ENCODE measurements at places on chromosomes 11 and 22.

- DNase-seq, result no peak
These were observed 55.0 kb upstream of the ZBTB44 start for GRCh38 chr11:130369713-130370112.

DNA sequence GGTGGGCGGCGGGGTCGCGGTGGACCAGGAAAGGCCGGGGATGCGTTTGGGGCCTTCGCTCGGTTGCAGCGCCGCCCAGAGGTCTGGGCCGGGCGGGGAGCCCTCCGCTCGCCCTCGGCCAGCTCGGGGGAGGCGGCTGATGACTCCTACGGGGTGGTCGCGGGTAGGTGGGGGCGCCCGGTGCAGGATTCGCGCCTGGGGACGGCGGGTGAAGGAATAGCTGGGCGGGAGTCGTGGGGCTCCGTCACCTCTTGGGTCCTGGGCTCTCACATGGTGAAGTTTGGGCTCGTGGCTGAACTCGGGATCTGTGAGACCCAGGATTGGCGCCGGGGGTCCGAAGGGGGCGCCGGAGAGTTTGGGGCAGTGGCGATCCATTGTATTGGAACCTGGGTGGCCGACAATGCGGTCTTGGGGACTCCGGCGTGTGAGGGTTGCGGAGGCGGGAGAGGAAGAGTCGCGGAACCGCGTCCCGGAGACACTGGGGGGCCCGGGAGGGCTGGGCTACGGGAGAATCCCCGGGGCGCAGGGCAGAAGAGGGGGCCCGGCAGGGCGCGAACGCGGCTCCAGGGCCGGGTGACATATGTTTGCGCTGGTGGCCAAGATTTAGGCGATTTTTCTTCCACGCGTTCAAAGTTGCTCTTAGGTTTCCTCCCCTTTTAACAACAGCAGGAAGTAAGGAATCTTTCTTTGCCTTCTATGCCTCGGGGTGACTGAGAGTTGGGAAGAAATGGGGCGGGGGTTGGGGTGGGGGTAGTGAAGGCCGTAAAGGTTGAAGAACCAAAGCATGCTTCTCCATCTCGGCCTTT is 935 bp downstream of the QSER1 start:
- DNase-seq, result peak; percentile 73

GRCh38 chr11:113856966-113857759 is 18.2 kb downstream of the USP28 start:
- no peak for DNase-seq

DNA sequence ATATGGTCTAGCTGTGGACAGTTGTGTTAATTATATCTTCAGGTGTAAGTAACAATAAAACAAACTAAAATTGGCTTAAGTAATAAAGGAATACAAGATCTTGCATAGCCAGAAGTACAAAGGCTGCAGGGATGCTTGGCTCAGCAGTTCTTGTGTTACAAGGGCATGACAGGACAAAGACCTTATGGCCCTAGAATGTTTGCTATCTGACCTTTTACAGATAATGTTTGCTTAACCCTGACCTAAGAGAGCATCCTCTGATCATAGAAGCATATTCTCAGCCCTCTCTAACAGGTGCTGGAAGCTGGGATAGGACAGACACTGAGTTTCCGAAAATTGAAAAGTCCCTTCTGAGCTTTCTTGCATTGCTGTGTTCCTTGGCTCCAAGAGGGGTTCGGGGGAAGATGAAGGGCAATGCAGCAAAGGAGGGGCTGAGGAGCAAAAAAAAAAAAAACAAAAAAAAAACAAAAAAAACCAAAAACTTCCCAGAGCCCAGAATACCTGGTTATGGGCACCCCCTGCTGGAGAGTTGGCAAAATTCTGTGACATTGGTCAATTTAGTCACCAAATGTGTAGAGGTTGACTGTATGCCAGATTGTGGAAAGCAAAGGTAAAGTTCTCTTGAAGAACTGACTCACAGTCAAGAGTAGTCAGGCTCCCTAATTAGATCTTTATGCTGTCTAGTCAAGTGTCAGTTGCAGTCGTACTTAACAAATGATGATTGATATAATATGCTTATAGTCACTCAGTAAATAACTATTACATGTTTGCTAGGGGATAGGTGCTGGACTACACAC is 10.4 kb upstream of the HIKESHI start:
- DNase-seq, result peak; percentile 34

DNA sequence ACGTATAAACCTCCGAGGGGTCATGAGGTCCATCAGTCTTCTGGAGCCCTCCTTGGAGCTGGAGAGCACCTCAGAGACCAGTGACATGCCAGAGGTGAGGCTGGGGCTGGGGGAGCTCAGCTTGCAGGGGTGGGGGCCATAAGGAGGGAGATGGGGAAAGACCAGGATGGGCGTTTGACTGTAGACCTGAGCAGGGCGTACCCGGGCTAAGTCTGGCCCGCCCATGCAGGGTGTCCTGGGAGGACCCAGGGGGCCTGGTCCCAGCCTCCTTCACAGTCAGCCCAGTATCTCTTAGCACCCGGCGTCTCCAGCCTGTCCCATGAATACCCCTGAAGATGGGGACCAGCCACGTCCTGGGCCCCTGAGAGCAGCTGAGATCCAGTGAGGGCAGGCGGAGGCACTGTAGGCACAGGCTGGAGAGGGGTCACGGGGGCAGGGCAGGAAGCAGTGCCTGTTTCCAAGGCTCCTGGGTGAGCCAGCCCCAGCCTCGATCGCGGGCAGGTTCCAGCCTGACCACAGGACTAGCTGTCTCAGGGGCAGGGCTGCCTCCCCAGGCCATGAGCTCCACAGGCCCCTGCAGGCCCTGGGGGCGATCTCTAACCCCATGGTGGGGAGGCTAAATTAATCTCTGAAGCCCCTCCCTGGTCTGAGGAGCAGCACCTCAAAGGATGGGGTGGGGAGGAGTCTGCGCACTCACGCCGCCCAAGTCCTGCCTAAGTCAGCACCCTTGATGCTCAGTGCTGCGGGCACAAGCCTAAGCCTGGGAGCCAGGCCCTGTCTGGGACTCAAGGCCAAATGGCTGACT is 7.1 kb downstream of the SSH3 start:
- no peak for DNase-seq

- no peak for DNase-seq
These were observed 17.6 kb downstream of the SLC5A12 start for GRCh38 chr11:26704249-26704648.

- DNase-seq, result no peak
These were observed 1219.8 kb upstream of the RAG2 start for GRCh38 chr11:37817727-37818270.

DNA sequence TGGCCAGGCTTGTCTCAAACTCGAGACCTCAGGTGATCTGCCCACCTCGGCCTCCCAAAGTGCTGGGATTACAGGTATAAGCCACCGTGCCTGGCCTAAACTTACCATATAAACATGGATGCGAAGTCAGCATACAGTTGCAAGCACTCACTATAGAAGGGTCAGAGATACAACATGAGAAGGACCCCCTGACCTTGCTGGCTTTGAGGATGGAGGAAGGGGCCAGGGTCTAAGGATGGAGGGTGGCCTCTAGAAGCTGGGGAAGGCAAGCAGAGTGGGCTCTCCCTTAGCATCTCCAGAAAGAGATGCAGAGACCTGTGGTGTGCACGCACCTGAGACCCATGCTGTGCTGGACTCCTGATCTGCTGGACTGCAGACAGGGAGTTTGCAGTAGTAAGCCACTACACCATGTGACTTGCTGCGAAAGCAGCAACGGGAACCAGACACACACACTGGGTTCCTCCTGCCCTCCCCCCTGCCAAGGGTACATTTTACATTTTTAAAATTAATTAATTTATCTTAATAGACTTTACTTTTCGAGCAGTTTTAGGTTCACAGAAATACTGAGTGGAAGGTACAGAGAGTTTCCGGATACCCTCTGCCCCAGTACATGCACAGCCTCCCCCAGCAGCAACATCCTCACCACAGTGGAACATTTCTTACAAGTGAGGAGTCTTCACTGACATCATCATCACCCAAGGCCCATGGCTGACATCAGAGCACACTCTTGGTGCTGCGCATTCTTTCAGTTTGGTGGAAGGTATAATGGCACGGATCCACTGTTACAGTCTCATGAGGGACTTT is 170.1 kb upstream of the B3GAT1 start:
- no peak for DNase-seq

GRCh38 chr22:47659467-47660223 is 897.2 kb downstream of the TBC1D22A start:
- DNase-seq, result no peak

DNA sequence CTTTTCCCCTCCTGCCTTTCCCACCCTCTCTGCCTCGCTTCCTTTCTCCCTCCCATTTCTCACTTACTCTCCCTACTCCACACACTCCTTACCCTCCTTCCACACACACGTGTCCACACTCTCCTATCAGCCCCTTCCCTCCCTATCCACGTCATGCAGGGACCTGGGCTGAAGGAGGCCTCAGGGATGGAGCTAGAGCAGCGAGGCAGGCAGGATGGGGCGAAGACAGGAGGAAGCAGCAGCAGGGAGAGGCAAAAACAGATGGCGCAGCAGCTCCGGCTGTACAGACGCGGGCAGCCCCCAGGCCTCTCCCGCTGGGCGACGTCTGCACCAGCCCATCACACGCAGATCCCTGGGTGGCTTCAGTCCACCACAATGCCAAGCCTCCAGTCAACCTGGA is 97.9 kb downstream of the SPATA19 start:
- DNase-seq, result no peak
